ENCODE measurements at places on chromosomes 4 and X. TPM values are rescaled to one million over a fixed set of nuclear protein-coding genes. Genes with fewer than 3 reads are reported as not detected.
A peak's percentile ranks its signal among the peaks of the same experiment; 100 is the strongest.

DNA sequence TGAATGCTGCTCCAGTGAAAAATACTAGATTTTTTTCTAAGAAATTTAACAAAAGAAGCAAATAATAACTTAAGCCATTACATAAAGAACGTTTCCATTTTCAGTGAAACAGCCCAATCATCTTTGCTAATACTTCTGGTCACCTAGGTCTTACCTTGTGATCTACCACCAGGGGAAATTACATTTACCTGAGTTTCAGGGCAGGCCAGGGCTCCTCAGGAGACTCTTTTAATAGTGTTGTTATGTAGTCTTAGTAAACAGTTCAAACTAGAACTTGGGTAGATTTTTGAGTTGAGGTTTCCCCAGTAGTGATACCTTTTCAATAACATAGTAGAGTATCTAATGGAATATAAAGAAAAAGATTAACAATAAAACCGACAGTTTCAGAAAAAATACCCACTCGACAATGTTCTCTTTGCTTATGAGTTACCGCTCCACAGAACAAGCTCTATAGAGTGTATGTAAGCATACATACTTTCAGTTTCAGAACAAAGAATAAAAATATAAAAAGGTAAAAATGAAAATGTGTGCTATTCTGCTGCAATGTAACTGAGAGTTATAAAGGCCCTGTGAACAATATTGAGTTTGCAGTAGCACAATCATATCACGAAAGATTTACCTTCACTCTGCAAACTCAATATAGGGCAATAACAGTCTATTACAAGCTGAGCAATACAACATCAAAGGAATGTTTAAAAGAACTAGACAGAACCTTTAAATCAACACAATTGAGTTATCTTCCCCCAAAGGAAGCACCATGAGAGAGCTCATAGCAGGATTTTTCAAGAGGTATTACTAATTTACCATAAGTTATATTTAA lies 165.8 kb downstream of the ATOH1 start:
- no peak overlapping the region for H3K4me3 ChIP-seq
- H3K36me3 ChIP-seq: no peaks in the 10 kb centered on the region
- DNase-seq: no peak
- H3K27me3 ChIP-seq: no peaks in the 10 kb centered on the region
- no peaks in the 10 kb centered on the region for H3K4me1 ChIP-seq

GRCh38 chrX:420496-421223 lies 34.0 kb upstream of the PPP2R3B start:
- no peaks in the 10 kb centered on the region for H3K4me1 ChIP-seq
- no peak overlapping the region for H3K27ac ChIP-seq
- peak; percentile 47 for DNase-seq
- H3K36me3 ChIP-seq: no peaks in the 10 kb centered on the region
- H3K27me3 ChIP-seq: no peaks in the 10 kb centered on the region

DNA sequence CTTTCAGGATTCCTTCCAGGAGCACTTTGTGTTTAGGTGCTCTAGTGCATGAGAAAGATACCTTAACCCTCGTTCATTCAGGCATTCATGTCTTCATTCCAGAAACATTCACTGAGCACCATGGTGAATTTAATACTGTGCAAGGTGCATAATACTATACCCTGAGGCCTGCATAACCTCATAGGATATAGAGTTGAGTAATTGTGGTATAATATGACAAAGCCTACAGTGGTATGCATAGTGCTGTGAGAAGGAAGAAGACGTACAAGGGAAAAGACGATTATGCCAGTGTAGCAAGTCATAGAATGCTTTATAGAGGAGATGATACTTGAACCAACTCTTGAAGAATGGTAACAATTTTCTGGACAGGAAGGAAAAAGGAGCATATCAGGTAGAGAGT lies 34.3 kb downstream of the MTM1 start:
- no peak overlapping the region for H3K27ac ChIP-seq
- H3K4me3 ChIP-seq: no peak overlapping the region
- H3K4me1 ChIP-seq: no peaks in the 10 kb centered on the region

DNA sequence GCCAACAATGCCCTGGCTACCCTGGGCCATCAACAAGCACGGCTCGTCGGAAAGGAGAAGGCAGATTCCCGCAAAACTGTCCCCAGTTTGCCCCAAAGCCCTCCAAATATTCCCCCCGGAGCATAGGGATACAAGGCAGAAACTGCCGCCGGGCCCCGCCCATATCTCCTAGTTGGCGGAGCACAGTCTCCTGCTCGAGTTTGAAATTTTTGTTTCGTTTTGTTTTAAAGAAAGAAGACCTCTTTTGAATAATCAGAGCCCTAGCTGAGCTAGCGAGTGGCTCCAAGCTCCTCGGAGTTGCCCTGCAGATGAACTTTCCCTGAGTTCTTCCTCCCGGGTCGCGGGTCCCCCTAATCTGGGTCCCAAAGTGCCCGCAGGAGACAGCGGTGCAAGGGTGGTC lies 138.1 kb upstream of the ZIC3 start:
- no peak overlapping the region for H3K27ac ChIP-seq
- peak overlapping the region; percentile 35 for H3K4me3 ChIP-seq
- peaks cover 5% of the 10 kb centered on the region for H3K4me1 ChIP-seq
- DNase-seq: no peak
- H3K36me3 ChIP-seq: no peaks in the 10 kb centered on the region

The XK gene
- total RNA-seq: 2.9 TPM

The PUDP gene
- 13.8 TPM for total RNA-seq

DNA sequence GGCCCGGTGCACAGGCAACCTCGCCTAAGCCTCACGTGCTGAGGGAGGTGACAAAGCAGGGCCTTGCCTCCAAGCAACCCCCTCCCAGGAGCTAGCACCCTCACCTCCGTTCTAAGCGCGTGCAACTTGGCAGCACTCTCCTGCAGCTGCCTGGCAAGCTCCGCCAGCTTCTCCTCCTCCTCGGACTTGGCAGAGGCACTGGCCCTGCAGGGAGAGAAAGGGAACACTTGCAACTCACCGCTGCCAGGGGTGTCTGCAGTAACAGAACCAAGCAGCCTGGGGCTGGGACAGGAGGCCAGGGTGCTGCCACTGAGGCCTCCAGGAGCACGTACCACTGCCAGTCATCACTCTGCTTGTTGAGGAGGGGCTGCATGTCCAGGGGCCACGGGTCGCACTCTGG lies 10.3 kb upstream of the TREX2 start:
- no peak overlapping the region for H3K4me3 ChIP-seq
- H3K27ac ChIP-seq: no peak overlapping the region
- no peak for DNase-seq

The PNMA5 gene
- total RNA-seq: not detected

DNA sequence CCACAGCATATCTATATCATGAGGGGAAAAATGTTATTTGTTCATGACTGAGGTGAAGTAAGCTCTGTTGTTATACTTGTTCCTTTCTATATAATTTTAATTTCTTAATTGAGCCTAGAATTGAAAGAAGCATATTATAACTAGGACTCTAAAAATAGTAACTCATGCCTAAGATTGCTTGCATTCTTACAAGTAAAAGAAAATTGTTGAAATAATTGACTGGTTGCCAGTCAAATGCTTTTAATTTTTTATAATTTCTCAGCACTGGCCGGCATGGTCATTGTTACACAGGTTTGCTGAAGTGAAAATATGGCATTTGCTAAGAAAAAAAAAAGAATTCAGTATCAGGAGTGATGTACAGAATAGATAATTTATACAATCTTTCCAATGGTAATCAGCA lies 104.8 kb downstream of the GASK1B start:
- no peak overlapping the region for H3K27ac ChIP-seq
- no peaks in the 10 kb centered on the region for H3K36me3 ChIP-seq
- no peaks in the 10 kb centered on the region for H3K27me3 ChIP-seq
- H3K4me1 ChIP-seq: no peaks in the 10 kb centered on the region
- H3K4me3 ChIP-seq: no peak overlapping the region

The ZNF141 gene
- 15.8 TPM for total RNA-seq

- H3K27ac ChIP-seq: no peak overlapping the region
- no peak overlapping the region for H3K4me3 ChIP-seq
- H3K4me1 ChIP-seq: no peaks in the 10 kb centered on the region
- H3K36me3 ChIP-seq: no peaks in the 10 kb centered on the region
- no peak for DNase-seq
Observed at GRCh38 chr4:28565396-28565795, 1704.8 kb downstream of the STIM2 start.

DNA sequence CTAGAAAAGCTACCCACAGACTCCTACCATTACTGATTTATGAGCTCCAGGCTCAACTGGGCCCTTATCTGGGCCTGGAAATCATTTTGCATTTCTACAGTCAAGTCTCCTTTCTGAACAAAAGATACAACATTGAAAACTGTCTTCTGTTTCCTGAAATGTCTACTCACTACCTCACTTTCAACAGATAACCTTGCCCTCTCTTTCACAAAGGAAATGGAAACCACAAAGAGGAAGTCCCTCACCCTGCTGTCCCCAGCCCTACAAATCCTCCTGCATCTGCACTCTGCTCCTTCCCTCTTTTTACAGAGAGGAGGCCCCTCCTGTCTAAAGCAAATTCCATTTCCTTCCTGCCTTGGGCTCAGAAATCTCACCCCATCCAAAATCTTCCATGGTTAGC lies 24.8 kb upstream of the CYBB start:
- H3K4me3 ChIP-seq: no peak overlapping the region
- no peak for DNase-seq
- H3K36me3 ChIP-seq: no peaks in the 10 kb centered on the region
- H3K4me1 ChIP-seq: peaks cover 14% of the 10 kb centered on the region
- no peaks in the 10 kb centered on the region for H3K27me3 ChIP-seq

DNA sequence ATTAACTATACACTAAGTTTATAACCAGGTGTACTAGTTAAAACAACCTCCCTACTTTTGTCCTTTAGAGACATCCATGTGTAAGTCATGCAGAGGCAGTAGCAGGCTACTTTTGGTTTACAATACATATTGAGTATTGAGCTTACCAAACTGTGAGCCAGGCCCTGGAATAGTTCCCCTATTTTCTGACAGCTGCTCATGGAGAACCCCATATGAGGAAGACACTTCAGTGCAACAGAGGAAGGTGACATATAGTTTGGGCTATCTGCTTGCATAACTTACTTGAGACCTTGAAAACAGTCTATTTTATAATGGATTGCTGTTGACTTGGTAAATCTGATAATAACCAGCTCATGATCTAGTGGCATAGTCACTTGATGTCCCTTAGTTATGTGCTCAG lies 190.5 kb downstream of the SH3BGRL start:
- no peak overlapping the region for H3K4me3 ChIP-seq
- no peak overlapping the region for H3K27ac ChIP-seq
- H3K27me3 ChIP-seq: no peaks in the 10 kb centered on the region
- DNase-seq: no peak
- H3K4me1 ChIP-seq: no peaks in the 10 kb centered on the region
- H3K36me3 ChIP-seq: no peaks in the 10 kb centered on the region

The EFHC2 gene
- 0.85 TPM for total RNA-seq

The MAGEA4 gene
- total RNA-seq: not detected

The MAOA gene
- total RNA-seq: 134 TPM

GRCh38 chrX:20274121-20274520 lies 7.4 kb upstream of the RPS6KA3 start:
- no peak for DNase-seq
- no peaks in the 10 kb centered on the region for H3K4me1 ChIP-seq
- no peaks in the 10 kb centered on the region for H3K27me3 ChIP-seq
- H3K27ac ChIP-seq: no peak overlapping the region

DNA sequence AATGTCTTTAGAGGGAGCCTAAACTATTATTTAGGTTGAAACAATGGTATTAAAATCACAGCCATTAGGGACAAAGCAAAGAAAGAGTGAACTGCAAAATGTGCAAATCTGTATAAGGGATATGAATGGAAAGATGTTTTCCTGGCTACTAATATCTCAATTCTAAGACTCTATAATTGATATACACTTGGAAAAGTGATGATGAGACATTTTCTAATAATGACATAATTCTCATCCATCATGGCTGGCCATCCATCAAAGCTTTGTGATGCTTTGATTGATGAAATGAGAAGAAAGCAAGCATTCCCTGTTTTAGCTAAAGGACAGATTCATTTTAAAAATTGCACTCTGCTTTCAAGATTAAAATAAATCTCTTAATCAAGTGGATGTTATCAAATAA lies 965.5 kb upstream of the IGFBP7 start:
- H3K4me3 ChIP-seq: no peak overlapping the region
- H3K27me3 ChIP-seq: no peaks in the 10 kb centered on the region
- H3K36me3 ChIP-seq: peaks cover 3% of the 10 kb centered on the region
- no peaks in the 10 kb centered on the region for H3K4me1 ChIP-seq
- no peak for DNase-seq
- H3K27ac ChIP-seq: no peak overlapping the region

The GAB1 gene
- total RNA-seq: 43.5 TPM

The GASK1B gene
- 56.8 TPM for total RNA-seq

The CT45A1 gene
- not detected for total RNA-seq

- DNase-seq: no peak
- H3K27ac ChIP-seq: no peak overlapping the region
- no peak overlapping the region for H3K4me3 ChIP-seq
- H3K4me1 ChIP-seq: no peaks in the 10 kb centered on the region
- H3K27me3 ChIP-seq: no peaks in the 10 kb centered on the region
Observed at GRCh38 chr4:70518716-70519115, 347 bp downstream of the AMTN start.

DNA sequence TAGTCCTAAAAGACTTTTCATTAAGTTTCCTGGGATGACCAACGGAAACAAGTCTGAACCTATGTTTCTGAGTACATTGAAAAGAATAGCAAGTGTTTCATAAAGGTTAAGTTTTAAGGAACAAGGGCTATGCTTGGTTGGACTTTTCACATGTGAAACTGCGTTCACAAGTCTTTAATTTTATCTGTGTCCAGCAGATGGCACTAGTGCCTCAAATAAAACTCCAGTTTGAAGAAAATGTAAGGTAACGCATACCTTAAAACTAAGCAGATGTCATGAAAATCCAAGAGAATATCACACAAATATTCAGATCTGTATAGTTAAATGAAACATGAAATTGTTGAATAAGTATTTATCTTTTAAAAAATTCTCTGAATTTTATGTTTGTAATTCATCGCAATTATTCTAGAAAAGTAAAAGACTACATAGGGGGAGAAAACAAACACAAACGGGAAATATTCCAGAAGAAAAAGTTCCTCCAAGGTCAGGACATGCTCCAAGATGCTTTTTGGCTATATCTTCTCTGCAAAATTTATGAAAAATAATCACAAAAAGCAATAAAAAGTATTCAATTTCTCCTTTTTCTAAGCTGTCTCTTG lies 89.6 kb upstream of the MAD2L1 start:
- no peak for DNase-seq
- peaks cover 5% of the 10 kb centered on the region for H3K4me1 ChIP-seq
- H3K4me3 ChIP-seq: no peak overlapping the region
- H3K27ac ChIP-seq: no peak overlapping the region
- H3K36me3 ChIP-seq: no peaks in the 10 kb centered on the region

The SPRY1 gene
- 95.5 TPM for total RNA-seq

- no peaks in the 10 kb centered on the region for H3K36me3 ChIP-seq
- H3K4me1 ChIP-seq: no peaks in the 10 kb centered on the region
- no peak for DNase-seq
- no peak overlapping the region for H3K27ac ChIP-seq
Observed at GRCh38 chr4:89773805-89774204, 63.2 kb downstream of the SNCA start.

- H3K4me3 ChIP-seq: no peak overlapping the region
- H3K36me3 ChIP-seq: no peaks in the 10 kb centered on the region
- no peak for DNase-seq
- no peak overlapping the region for H3K27ac ChIP-seq
- H3K27me3 ChIP-seq: no peaks in the 10 kb centered on the region
Observed at GRCh38 chr4:24192018-24192641, 302.3 kb upstream of the PPARGC1A start.

The CT45A3 gene
- not detected for total RNA-seq

Measured in left lung (tissue), 14 donors.